CD4-positive, alpha-beta T cell treated with Interleukin-6 for 4 hours (primary cell): ENCODE measurements at places on chromosomes 7 and 10.
A peak's percentile ranks its signal among the peaks of the same experiment; 100 is the strongest.

- no peak for DNase-seq
Observed at GRCh38 chr10:96324447-96324846, 20.2 kb downstream of the DNTT start.

DNA sequence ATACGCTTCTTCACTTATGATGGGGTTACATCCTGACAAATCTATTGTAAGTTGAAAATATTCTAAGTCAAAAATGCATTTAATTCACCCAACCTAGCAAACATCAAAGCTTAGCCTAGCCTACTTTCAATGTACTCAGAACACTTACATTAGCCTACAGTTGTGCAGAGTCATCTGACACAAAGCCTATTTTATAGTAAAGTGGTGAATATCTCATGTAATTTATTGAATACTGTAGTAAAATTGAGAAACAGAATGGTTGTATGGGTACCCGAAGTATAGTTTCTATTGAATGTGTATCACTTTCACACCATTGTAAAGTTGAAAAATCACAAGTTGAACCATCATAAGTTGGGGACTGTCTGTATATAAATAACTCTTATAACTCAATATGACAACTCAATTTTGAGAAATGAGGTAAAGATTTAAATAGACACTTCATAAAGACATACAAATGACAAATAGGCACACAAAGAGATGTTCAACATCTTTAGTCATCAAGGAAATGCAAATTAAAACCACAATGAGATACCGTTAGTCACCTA lies 73.9 kb downstream of the C10orf90 start:
- no peak for DNase-seq

GRCh38 chr7:15571301-15571878 lies 9.6 kb upstream of the AGMO start:
- no peak for DNase-seq

DNA sequence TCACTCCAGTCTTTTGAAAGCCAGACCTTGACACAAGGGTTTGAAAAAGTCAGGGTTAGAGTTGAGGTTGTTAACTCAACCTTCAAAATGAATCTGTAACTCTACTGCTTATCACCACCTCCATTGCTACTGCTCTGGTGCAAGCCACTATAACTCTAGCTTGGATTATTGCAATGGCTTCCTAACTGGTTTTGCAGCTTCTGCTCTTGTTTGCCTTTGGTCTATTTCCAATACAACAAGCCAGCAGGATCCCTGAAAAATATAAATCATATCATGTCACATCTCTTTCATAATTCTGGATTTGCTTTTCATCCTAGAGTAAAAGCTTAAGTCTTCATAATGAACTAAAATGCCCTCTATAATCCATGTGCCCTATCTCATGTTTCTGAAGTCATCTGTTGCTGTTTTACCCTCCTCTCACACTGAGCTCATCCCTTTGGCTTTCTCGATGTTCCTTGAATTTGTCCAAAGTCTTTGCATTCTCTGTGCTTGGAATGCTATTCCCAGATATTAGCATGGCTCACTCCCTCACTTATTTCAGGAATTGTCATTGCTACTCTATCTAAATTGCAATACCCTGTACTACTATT lies 10.9 kb downstream of the TAS2R60 start:
- no peak for DNase-seq

DNA sequence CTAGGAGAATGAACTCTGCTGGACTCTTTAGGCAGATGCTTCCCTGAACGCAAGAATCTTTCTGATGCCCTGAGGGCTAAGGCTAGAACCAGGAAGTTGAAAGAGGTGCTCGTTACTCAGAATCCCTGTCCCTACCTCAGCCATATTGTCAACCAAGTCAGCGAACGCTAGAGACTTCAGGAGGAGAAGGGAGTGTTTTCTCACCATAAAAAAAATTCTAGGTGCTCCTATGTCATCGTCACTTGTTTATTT lies 359.4 kb downstream of the PRPF18 start:
- DNase-seq = no peak

GRCh38 chr7:143285470-143285778 lies 666 bp downstream of the TMEM139 start:
- no peak for DNase-seq

DNA sequence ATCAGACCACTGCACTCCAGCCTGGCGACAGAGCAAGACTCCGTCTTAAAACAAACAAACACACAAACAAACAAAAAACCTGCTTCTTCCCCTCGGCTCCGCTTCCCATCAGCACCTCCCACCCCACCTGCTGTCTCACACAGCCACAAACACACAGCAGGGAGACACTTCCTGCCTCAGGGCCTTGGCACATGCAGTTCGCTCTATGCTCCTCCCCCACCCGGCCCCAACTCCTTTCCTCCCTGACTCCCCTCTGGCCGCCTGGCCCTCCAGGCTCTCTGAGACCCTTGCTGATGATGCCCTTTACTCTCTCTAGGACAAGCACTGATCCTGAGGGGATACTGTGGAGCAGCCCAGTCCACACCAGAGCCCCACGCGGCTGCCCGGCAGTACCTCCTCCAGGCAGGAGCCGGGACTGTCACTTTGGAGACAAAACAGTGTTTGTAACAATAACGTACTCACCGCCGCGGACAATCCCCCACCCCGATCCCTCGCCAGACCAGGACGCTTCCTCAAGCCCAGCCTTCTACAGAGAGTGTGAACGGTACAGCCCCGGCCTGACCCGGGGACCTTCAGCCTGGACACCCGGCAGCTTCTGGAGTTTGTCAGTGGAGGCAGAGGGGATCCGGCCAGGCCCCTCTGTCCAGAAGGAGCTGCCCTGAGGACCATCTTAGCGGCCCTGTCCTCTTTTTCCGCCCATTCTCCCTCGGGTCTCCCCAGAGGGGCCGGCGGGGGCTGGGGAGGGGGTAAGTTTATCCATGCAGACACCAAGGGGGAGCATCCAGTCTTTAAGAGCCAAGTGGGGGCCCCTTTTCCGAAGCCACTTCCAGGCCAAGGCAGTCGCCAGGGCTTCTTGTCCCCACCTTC lies 50.0 kb upstream of the GTF2IRD1 start:
- DNase-seq = no peak

DNA sequence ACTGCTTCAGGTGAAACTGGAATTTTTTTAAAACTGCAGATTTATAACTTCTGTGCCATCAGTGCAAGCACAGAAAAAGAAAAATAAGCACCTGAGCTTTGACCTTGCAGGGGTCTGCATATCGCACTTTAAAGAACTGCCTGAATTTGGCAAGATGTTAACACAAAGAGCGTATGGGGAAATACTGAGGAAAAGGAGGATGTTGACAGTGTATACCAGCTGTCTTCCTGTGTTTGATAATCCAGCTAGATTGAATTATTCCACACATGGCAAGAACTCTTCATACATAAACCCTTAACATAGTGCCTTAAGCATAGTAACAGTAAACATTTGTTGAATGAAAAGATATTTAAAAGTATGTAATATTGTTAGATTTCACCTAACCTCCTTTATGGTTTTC lies 30.0 kb downstream of the SMC3 start:
- no peak for DNase-seq

GRCh38 chr10:63446716-63447440 lies 18.9 kb downstream of the JMJD1C start:
- no peak for DNase-seq

- no peak for DNase-seq
Observed at GRCh38 chr7:90719155-90719554, 123.0 kb downstream of the CDK14 start.

DNA sequence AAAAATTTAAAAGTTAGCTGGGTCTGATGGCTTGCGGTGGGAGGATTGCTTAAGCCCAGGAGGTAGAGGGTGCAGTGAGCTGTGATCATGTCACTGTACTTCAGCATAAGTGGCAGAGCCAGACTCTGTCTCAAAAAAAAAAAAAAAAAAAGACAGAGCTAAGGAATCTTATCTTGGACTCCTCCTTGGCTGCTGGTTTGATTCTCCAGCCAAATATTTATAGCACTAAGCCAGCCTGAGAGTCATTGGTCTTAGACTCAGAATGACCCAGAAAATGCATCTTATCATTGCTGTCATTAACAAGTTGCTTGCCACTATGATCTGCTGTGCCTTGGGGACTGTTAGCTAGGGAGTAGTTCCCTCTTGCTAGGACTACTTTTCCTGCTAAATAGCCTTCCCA lies 164.7 kb downstream of the GNAT3 start:
- no peak for DNase-seq

DNA sequence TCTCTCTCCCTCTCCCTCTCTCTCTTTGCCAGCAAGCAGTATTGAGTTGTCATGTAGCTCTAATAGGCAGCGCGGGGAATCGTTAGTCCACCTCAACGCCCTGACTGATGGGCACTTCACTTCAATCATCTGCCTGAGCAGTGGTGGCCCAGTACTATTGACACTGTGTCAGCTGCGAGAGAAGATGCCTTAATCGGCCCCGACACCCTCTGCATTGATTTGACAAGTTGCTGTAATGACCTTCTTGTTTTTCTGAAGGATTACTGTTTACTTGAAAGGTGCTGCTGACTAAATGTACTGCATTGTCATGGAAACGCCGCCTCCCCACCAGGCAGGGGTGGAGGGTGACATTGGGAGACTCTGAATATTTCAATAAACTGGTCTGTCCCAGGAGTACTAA lies 913.8 kb downstream of the KCNMA1 start:
- no peak for DNase-seq

DNA sequence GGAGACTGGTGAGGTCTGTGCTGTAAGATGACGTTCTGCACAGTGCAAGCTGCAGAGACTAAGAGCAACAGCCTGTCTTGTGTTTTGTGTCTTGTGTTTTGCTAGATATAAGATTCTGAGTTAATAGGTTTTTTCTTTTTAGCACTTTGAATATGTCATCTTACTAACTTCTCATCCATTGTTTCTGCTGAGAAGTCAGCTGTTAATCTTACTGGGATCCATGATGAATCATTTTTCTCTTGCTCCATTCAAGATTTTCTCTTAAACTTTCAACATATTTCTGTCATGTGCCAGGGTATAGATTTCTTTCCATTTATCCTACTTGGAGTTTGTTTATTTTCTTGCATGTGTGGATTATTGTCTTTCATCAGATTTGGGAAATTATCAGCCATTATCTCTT lies 290.3 kb downstream of the CELF2 start:
- no peak for DNase-seq

- DNase-seq = no peak
Observed at GRCh38 chr7:99308461-99309074, 17.1 kb upstream of the ARPC1A start.

DNA sequence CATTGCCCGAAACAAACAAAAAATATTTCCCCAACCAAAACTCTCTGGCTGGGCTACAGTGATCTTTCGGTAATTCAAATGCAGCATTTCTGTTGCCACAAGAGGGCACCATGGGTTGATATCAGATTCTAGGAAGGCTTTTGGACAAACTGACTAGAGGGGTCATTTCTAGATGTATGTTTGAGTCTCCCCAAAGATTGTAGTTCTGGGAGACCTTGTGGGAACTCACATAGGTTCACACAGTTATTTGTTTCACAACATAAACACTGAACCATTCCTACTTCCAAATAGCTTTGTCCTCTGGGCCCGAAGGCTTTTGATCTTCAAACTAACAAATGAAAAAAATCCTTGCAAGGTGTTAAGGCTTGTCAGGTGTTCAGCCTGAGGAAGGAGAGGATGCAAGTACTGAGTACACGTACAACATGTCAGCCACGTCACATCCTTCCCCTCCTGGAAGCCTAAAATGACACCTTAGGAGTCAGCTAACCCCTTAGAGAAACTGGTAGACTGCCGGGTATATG lies 37.0 kb upstream of the IL15RA start:
- DNase-seq = peak; percentile 73
